Left forelimb (tissue), 1 donor: ENCODE measurements at places on chromosomes 1 and 21.
A peak's percentile ranks its signal among the peaks of the same experiment; 100 is the strongest.

- DNase-seq = no peak
Observed at GRCh38 chr21:16196001-16196400, 466.2 kb downstream of the USP25 start.

DNA sequence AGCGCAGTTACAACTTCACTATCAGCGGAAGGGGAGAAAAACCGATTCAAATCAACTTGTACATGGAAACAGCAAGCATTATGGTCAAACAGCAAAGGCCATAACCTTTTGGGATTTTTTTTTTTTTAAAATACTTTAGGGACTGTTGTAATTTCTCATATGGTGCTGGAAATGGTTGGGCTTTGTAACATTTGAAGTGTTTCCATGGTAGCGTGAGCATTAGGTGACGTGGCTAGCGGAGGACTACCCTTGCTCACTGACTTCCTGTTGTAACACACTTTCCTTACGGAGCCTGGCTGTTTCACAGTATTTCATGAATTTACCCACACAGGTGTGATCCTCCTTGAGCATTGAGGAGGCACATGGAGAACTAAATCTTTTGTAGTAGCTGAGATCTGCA is 269.5 kb downstream of the TM2D1 start:
- no peak for DNase-seq

- DNase-seq = peak; percentile 74
Observed at GRCh38 chr1:109482791-109483671, 674 bp upstream of the ATXN7L2 start.

- DNase-seq = no peak
Observed at GRCh38 chr1:212119397-212119837, 83.9 kb downstream of the DTL start.

GRCh38 chr1:162236201-162236600 is 140.5 kb downstream of the SPATA46 start:
- DNase-seq = no peak

- no peak for DNase-seq
Observed at GRCh38 chr21:43375837-43376477, 51.0 kb downstream of the SIK1 start.

DNA sequence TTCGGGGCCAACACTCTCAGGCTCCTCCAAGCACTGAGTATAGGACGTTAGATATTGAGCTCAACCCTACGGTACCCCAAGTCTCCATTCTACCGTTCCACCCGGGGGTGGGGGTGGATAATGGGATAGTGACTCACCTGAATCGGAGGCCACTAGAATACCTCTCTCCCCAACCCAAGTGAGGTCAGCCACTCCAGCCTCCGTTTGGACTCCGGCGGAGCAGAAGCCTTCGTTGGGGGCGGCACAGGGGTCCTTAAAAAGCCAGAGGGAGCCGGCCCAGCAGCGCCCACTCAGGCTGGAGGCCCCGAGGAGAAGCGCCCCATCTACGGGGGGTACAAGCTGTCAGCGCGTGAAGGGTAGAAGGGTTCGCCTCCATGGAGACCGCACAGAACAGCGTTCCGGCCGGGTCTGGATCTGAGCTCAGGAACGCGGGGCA is 556 bp downstream of the WDR77 start:
- DNase-seq = no peak

DNA sequence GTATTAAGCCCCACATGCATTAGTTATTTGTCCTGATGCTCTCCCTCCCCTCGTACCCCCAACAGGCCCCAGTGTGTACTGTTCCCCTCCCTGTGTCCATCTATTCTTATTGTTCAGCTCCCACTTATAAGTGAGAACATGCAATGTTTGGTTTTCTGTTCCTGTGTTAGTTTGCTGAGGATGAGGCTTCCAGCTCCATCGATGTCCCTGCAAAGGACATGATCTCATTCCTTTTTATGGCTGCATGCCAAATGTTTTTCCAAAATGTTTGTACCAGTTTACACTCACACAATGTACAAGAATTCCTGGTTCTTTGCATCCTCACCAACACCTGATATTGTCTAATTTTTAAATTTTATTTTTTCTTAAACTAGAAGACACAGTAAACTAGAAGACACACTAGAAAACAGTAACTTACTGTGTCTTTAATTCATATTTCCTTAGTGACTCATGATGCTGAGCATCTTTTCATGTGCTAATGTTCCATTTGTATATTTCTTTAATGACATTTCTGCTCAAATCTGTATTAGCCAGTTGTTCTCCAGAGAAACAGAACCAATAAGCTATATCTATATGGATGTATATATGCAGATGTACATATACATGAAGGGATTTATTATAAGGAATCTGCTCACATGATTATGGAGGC is 19.4 kb upstream of the USP1 start:
- DNase-seq = no peak

DNA sequence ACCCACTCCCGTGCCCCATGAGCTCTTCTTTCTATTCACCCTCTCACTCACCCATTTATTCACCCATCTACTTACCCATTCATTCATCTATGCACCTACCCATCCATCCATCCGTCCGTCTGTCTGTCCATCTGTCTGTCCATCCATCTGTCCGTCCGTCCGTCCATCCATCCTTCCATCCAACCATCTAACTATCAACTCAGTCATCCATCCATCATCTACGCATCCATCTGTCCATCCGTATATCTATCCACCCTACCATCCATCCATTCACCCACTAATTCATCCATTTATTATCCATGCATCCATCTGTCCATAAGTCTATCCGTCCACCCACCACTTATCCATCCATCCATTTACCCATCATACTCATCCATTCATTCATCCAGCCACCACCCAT is 10.8 kb upstream of the CSF3R start:
- DNase-seq = no peak

GRCh38 chr1:214633686-214634085 is 30.7 kb downstream of the CENPF start:
- no peak for DNase-seq

GRCh38 chr21:33126569-33126968 is 56.6 kb downstream of the OLIG1 start:
- no peak for DNase-seq

DNA sequence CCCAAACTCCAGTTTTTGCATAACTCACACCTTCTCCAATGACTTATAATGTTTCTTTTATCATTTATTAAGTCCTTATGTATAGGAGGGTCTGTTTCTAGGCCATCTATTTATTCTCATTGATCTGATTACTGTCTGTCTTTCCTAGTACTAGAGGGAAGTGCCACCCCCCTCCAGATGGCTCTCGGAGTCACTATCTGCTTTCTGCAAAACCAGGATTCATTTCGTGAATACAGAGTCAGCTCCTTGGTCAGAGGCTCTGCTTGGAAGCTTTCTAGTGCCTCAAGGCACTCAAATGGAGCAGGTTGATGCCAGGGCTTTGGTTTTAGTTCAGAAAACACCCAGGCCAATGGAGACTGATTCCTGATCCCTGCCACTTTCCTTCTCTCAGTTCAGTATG is 102.3 kb upstream of the CD34 start:
- DNase-seq = no peak
